ENCODE measurements at places on chromosomes 2 and 18.

GRCh38 chr18:72908181-72908580 lies 40.4 kb upstream of the NETO1 start:
- no peak for DNase-seq

- DNase-seq = no peak
Measured at GRCh38 chr2:125259451-125259850, 1234.4 kb downstream of the CNTNAP5 start.

GRCh38 chr18:9325716-9326115 lies 8.9 kb upstream of the TWSG1 start:
- DNase-seq = no peak

- no peak for DNase-seq
Measured at GRCh38 chr2:200336980-200337615, 30.6 kb downstream of the SPATS2L start.

- DNase-seq = no peak
Measured at GRCh38 chr2:157442636-157443035, 1.3 kb downstream of the CYTIP start.

DNA sequence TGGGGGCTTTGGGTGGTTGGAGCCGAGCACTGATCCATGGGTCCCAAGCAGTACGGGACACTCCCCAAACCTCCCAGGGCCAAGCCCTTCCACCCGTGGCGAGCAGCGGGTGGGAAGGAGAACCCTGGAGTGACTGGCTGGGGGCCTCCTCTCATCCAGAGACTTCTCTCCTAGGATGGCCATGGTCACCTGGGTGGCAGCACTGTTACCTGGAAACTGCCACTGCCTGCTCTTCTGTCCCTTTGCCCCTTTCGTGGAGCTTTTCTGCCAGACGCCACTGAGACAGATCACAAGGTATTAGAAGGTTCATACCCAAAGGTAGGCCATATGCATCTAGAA lies 26.9 kb downstream of the CENPO start:
- no peak for DNase-seq

DNA sequence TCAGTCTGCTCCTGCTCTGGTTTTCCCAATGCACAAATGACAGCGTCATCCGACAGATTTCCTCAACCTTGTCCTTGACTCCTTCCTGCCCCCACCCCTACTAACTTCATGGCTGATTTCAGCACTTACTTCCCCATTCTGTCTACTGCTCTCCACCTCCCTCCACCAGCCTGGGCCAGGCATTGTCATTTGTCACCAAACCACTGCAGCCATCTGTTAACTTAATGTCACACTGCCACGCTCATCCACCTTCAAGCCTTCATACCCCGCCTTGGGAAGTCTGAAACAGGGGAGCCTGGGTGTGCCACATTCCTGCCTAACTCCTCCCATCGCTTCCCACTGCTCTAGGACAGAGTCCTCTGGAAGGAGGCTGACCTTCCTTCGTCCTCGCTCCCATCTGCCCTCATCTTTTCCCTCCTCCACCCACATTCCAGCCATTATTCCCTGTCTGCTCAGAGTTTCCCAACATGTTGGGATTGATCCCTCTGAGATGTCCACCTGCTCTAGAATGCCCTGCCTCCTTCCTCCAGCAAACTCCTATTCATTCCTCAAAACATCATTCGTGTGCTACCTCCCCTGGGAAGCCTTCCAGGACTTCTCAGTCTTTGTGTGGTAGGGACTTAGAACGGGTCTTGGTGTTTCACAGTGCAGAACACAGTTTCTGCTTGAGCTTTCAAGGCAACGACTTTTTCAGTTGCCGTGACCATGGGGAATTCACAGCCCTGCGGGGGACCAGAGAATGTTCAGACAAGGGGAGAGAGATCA lies 42.2 kb upstream of the SMAD7 start:
- DNase-seq = no peak

DNA sequence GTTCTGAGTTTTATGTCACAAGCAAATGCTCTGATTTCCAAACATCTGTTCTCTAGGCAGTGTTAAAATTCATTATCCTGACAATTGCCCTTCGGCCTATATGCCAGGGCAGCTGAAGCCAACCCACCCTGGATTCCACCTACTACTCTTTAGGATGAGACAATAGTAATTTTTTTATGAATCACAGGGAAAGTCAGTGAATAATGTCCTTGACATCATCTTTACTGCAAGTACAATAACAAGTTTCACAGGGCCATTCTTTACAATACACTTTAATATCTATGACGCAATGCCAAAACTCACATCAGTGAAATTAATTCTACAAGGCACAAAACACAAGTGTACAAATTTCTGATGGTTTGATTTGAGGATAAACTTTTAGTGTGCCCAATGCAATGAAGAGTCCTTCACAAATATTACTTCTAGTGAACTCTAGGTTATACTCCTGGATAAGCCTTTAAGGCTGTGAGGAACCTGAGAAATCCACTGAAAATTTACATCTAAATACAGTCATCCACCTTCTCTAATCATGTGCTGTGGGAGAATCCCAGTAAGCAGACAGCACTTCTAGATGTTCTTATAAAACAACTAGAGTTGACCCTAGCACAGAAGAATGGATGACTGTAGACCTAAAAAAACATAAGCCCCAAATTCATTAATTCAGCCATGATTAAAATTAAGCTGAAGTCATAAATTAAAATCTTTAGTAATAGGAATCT lies 77.3 kb upstream of the CTLA4 start:
- DNase-seq = no peak

GRCh38 chr2:175786471-175787124 lies 215.5 kb downstream of the LNPK start:
- no peak for DNase-seq

DNA sequence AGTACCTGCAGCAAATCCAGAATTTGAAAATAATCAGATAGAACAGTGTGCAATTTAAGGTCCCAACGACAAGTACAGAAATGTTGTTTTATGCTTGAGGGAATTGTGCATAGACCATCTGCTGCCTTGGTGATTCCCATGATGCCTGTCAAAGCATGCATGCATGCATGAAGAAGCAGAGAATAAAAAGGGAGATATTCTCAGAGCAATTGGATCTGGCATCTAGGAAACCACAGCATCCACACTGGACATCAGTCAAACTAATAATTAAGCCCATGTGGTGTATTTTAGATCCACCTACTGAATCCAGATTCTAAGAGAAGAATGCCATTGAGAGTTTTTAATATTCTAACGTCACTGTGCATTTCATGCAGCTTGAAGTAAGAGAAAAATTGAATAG lies 361.2 kb downstream of the FSIP2 start:
- DNase-seq = no peak

DNA sequence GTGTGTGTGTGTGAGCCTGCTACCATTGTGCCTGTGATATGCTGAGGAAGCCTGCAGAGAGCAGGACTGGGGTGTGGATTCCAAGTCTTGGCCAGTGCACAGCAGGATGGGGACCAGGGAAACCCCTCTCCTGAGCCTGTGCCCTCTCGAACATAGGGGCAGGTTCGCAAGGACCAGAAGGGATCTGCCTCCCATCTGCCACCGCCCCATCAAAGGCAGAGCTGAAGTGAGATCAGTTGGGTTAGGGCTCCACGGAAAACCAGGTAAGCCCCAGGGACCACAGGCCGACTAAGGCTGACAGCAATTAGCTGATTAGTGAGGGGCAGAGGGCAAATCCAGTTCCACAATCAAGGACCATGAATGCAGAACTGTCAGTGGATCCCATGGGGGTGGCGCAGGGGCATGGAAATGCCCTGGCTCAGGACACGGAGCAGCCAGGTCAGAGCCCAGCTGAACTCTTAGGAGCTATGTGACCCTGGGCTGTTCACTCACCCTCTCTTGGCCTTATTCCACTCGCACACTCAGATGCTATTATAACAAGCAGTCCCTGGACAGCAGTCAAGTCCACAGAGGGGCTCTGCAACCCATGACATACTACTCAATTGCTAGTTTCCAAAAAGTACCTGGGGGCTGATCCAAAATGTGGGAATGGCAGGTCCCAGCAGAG lies 84.2 kb upstream of the ID2 start:
- DNase-seq = no peak

DNA sequence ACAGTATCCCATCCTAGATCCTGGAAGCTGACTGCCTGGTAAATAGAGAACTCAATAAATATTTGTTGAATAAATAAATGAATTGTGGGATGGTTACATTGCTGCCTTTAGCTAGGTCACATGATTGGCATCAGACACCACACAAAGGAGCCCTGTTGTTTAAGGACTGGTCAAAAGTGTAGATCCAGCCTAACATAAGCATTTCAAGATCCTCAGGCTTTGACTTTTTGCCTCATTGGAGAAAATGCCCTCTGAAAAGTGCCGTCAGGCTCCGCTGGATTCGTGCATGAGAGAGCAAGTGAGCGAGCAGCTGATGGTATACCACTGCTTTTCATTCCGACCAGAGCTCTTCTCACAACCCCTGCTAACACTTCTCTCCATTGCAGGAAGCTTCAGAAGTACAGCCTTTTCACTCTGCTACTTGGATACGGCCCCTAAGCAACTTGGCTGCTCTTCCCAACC lies 1.3 kb upstream of the ZNF24 start:
- DNase-seq = no peak

DNA sequence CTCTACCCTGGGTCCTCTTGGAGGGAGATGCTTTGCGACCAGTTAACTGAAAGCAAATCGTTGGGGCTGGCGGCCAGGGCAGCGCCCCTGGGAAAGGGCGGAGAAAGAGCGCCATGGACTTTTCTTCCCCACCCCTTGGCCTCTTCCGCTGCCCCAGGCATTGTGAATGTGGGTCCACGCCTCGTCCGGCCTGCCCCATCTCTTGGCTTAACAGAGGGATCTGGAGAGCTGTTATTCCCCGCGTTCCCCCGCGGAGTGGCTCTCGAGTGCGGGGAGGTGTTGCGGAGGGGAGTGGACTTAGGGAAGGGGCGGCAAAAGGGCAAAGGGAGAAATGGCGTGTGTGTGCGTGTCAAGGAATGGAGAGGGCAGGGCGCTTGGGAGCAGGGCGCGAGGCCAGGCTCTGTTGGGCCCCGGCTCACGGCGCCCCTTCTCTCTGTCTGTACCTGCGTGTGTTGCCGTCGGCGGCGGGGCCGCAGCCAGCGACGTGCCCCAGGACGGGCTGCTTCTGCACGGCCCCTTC lies 6.6 kb downstream of the EMX1 start:
- no peak for DNase-seq

- no peak for DNase-seq
Measured at GRCh38 chr2:64479259-64480117, 25.5 kb downstream of the LGALSL start.

GRCh38 chr2:71807581-71808451 lies 339.8 kb downstream of the CYP26B1 start:
- DNase-seq = no peak

DNA sequence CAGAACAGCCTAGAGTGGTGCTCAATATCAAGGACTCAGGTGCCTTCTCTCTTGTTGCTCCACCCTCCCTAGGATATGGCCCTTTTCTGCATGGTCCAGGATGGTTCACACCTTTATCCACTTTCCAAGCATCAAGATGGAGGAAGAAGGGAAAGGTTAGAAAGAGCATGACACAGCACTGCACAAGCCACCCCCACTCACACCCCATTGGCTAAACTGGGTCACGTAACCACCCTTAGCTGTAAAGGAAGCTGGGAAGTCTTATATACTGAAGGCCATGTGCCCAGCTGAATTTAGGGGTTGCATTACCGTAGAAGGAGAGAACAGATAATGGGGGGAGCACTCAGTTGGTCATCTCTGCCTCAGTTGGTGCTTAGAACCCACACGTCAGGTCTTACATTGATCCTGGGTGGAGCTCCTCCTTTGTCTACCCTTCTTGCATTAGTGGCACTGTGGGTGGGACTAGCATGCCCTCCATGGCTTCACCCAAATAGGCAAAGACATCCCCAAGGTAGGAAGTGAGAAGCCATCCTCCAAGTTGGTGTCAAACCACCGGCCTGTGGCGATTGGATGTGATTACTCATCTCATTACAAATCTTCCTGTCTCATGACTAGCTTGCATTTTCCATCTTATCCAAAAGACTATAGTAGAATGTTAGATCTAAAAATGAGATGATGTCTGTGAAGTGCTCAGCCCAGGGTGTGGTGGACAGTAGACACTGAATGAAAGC lies 248.5 kb downstream of the HAUS1 start:
- no peak for DNase-seq

GRCh38 chr18:8623549-8624106 lies 14.4 kb downstream of the RAB12 start:
- no peak for DNase-seq

- DNase-seq = no peak
Measured at GRCh38 chr18:10453806-10454680, at the start of gene APCDD1. TSS of gene APCDD1 (plus strand) at chr18:10454635. CDS start at chr18:10454982, 347 bp downstream.

DNA sequence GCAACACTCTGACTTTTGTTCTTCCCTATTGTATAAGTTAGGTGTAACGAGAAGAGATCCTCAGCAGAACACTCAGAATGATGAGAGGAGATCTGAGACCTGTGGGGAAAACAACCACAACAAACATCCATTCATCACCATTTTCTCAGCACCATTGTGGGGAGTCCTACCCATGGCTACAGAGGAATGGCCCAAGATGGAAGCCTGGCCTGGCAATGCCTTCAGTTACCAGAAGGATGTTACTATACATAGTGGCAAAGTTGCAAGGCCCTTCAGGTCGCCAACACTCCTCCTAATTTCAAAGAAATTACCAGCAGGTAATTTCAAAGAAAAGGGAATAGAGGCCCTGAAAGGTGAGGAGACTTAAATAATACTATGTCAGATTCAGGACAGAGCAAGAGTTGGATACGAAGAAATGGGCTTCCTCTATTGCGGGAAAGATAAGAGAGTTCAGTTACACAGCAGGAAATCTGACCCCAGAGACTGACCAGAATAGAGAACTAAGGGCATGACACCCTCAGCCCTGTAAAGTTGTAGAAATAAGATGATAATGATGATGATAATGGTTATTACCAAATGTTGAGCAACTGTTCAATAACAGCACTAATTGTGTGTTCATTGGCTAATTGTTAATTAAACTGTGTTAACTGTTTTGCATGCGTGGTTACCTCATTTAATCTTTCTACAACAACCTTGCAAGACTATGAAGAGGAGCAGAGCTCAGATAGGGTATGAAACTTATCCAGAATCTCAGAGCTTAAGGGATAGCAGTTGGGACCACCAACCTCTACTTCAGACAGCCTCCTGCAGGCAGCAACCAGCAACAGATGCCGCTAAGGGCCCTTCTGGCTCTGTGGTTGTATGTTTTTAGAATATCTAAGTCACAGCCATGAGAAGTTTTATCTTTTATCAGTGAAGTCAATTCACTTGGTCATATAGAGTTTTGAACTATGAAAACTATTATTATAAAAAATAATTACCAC lies 37.5 kb downstream of the DHRS9 start:
- DNase-seq = no peak

DNA sequence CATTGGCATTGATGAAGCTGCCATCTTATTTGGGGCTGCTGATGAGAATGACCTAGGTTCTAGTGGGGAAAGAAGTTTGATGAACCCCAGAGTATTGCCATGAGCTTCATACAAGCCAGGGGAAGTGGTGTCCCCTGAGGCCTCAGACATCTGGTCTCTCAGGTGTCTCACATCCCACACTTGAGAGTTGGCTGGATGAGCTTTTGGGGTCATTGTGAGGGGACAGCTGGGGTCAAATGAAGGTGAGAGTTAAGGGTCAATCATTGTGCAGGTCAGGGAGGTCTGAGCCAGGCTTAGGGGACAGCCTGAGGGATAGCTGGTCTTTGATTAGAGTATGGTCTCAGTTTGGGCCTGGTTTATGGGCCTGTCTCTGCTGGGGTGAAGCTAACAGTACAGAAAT lies 336.5 kb downstream of the CYP26B1 start:
- DNase-seq = no peak

All from stimulated activated CD4-positive, alpha-beta T cell treated with anti-CD3 and anti-CD28 coated beads, Interleukin-12 subunit alpha, Interleukin-12 subunit beta, amount 100 ng/mL, for 24 hours (primary cell).